Epithelial cell of esophagus (primary cell): ENCODE measurements at places on chromosomes 3 and 15.
A peak's percentile ranks its signal among the peaks of the same experiment; 100 is the strongest.

- no peak for DNase-seq
These were observed 2.7 kb downstream of the RPL15 start for GRCh38 chr3:23919628-23920027.

DNA sequence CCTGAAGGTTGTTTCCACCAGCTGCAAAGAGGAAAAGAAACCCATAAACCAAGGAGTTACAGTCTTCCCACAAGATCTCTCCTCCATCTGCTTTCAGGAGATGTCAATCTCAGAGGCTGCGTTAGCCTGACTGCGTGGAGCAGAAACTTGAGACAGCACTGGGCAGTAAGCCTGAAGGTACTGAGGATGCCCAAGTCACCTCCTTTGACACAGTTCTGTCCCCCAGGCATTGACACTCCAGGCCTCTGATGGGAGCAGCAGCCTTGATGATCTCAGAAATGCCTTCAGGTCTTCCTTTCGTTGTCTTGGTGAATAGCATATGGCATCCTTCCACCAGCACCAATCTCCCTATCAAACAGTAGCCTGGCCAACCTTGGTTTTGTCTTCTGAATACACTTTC is 89.3 kb downstream of the OXNAD1 start:
- no peak for DNase-seq

DNA sequence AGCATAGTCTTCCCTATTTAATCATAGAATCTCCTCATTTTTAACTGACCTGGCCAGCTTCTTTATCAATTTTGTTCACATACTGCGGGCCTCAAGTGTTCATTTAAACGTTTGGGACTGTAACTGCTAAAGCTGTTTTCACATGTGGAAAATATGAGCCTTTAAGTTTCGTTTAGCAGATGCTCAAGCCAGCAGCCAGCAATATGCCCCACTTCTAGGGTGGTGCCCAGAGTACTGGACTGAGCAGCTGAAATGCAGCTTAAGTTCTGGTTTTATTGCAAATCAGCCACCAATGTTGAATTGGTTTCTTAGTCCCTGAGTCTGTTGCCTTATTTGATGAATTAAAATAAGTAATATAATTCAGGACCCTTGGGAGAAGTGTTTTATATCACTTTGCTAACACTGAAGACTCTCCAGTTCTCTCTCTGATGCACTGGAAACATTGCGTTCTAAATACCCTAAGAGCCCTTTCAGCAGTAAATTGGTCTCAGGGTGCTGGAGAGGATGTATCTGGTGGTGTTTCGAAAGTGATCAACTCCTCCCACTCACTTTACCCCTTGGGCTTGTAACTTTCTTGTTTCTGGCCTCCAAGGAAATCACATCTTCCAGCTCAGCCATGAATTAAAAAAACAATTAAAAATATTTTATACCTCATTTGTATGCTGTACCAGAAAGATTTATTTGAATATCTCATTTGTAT is 61.7 kb downstream of the B3GALNT1 start:
- DNase-seq = no peak

DNA sequence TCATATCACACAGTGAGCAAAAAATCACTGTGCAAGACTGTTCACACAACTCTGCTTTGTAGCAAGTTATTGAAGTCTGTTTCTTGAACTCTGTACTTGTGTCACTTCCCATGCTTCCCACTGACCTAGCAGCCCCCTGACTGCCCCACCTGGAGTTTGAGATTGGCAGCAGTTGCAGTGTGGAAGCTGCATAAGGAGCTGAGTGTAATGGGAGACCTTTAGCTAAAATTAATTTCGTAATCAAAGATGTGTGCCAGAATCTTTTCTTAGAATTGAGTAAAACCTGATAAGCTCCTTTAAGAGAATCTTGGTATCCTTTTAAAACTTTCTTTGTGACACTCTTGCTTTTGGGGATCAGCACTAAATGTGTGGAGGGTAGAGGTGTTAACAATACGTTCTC is 42.8 kb downstream of the NKIRAS1 start:
- peak; percentile 20 for DNase-seq

DNA sequence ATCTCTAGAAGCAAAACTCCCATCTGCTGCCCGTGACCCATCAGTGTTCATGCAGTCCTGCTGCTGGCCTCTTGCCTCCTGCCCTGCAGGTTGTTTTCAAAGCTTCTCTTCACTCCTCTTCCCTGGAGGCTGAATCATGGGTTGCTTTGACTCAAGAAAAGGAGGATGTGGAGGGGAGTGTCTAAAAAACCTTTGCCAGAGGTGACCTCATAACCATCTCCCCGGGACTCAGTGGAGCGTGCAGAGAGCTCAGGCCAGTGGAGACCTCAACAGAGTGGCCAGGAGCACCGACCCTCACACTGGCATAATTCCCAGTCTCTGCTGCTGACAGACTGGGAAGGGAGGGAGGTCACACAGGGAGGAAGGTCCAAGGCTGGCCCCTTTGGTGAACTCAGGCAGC is 60.9 kb upstream of the ITGA11 start:
- peak; percentile 9 for DNase-seq

- DNase-seq = peak; percentile 40
These were observed 2.5 kb downstream of the TMEM266 start for GRCh38 chr15:76062286-76062685.

DNA sequence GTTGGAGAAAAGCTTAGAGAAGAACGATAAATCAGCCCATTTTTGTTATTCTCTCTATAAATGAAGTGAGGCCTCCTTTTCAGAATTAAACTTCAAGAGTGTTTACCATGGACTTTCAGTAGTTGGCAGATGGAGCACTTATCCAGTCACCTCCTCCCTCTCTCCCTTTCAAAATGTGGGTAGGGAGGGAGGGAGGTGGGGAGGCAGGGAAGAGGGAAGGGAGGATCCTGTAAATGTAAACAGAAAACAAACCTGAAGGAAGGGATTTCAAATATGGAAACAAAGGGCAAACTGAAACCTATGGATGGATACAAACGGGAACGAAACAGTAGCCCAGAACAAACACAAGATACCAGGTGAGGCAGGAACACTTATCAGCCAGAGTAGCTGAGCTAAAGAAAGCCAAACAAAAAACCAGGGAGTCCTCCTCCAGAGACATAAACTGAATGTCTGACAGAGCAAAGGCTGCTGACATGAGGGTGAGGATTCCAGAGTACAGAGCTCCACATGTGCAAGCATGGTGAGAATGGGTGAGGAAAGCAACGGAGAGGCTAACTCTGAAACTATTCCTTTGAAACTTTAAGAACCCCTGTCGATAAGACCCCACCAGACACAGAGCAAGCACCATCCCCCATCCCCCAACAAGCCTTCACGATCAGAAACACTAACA is 41.0 kb upstream of the GP5 start:
- no peak for DNase-seq

- DNase-seq = no peak
These were observed 32.3 kb upstream of the ATP1B3 start for GRCh38 chr3:141844108-141844507.

DNA sequence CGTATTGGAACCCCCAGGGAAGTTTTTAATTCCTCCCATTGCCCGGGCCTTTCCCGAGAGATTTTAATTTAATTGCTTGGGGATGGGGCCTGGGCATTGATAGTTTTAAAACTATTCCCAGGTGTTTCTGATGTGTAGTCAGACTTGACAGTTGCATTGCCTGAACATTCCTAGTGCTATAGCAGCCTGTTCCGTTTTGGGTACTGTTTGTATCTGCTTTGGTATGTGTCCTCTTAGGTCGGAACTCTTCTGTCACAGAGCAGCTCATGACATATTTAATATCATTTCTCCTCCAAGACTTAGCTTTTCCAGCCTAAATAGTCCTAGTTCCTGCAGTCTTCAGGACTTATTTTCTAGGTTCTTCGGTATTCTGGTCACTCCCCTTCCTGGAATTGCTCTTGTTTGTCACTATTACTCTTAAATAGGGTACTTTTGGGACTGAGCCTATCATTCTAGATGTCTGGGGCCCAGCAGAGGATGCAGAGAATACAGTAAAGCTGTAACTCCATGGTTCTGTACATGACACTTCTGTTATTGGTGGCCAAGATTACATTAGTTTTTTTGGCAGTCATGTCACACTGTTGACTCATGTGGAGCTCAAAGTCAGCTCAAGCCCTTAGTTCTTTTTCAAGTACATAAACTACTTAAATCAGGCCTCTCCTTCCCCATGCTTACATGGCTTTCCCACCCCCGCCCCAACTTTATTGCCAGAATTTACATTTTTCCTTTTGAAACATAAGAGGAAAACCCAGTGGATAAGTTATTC is 81.5 kb downstream of the BBX start:
- DNase-seq = no peak

DNA sequence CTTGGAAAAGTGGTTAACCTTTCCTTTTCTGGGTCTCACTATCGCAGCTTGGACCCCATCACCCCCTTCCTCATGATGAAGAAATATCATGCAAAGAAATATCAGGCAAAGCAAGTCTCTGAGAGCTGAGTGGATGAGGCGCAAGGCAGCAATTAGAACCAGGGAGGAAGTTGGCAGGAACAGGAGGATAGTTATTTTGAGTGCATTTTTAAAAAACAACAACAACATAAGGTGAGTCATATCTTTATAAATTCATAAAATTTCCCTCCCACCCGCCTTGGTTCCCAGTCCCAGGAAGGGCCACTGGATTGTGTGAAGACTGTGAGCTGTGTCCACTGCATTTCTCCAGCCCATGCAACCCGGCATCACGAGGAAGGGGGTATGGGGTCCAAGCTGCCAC is 316.9 kb upstream of the TLE3 start:
- DNase-seq = no peak

DNA sequence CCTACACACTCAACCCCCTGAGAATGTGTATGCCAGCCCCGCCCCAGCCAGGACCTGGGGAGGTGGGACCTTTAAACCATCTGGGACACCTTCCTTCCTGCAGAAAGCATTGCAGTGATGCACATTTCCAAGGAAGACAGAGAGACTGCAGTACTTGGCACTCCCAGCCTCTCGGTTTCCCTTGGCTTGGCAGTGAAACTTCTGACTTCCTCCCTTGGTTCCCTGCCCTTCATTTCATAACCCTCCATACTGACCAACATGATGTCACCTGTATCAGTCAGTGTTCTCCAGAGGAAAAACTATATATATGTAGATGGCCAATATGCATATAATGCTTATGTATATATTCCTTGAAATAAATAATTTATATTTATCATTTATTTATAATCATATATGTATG is 103.2 kb downstream of the SST start:
- DNase-seq = no peak

DNA sequence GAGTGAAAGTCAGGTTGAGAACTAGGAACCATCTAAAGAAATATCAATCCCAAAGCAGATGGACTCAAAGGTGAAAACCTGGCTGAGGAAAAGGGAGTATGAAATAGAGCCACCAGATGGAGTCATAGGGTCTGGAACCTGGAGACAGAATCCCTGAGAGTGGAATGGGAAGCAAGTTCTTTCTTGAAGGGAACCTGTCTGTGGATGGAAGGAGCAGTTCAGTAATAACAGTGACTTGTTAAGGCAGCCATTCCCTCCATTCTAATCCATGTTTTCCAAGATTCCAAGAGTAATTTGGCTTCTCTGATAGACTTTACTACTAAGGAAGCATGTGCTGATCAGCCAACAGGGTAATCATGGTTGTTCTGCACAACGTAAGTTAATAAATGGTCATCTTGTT is 22.5 kb upstream of the AQP9 start:
- peak; percentile 49 for DNase-seq

DNA sequence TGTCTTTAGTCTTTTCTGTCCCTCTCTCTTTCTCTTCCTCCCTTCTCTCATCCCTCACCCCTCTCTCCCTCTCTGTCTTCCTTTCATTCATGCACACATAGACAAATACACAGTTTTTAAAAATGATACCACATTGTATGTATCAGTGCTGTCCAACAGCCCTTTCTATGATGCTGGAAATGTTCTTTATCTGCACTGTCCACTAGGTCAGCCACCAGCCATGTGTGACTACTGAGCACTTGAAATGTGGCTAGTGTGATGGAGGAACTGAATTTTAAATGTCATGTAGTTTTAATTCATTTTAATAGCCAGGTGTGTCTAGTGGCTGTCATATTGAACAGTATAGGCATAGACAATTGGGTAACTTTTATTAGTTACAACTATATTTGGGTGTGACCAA is 34.9 kb downstream of the COL6A5 start:
- DNase-seq = no peak

- DNase-seq = no peak
These were observed 40.9 kb downstream of the MUC20 start for GRCh38 chr3:195761567-195762248.

DNA sequence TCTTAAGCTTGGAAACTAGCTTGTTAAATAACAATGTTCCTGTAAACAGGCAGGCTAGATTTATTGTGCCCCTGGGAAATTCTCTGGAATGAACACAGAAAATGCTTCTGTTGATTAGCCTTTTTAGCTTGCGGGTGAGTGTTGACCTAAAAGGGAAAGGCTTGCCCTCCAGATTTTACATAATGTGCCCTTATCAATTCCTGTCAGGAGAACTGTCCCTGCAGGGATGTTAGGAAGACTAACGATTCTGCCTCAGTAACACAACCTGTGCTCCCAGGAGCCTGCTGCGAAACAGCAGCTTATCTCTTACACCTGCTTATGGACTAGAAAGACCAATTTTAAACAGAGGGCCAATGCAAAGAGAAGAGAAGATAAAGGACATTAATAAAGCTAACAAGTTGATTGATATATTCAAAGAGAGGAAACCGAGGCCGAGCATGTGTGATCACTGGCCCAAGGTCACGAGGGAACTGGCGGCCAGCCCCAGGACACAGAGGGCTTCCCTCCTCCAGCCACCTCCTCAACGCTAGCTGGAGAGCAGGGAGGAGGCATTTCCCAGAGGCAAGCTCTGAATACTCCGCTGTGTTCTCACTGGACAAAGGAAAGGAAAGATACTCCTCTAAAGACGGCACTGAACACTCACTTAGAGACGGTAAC is 48.4 kb upstream of the TJP1 start:
- DNase-seq = no peak

GRCh38 chr3:143973259-143974021 is 1.8 kb downstream of the DIPK2A start:
- DNase-seq = peak; percentile 88
